ENCODE measurements at places on chromosomes 12 and 14. TPM values are rescaled to one million over a fixed set of nuclear protein-coding genes. Genes with fewer than 3 reads are reported as not detected.

GRCh38 chr14:51079085-51079484 is 15.8 kb downstream of the TRIM9 start:
- H3K36me3 ChIP-seq, result no peaks in the 10 kb centered on the region
- H3K27me3 ChIP-seq, result no peaks in the 10 kb centered on the region
- no peak overlapping the region for H3K27ac ChIP-seq
- no peaks in the 10 kb centered on the region for H3K4me1 ChIP-seq
- no peak for DNase-seq
- no peak overlapping the region for H3K4me3 ChIP-seq

DNA sequence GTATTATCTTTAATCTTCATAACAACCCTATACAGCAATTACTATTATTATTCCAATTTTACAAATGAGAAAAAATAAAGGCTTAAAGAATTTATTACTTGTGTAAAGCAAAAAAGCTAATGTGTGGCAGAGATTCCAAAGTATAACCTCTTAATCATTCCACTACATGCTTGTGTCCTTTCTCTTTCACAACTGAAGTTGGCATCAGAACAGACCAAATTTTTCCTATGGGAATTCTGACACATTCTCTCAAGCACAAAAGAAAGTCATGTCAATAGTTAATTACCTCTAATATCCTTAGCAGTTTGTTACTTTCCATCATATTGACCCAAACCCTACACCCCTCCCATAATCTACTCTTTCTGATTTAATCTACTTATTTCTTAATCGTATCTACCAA is 86.7 kb downstream of the BCL2L14 start:
- H3K4me1 ChIP-seq, result no peaks in the 10 kb centered on the region
- H3K27me3 ChIP-seq, result no peaks in the 10 kb centered on the region
- H3K36me3 ChIP-seq, result peaks cover 6% of the 10 kb centered on the region
- no peak for DNase-seq
- H3K27ac ChIP-seq, result no peak overlapping the region

GRCh38 chr12:2360630-2361170 is 307.9 kb downstream of the CACNA1C start:
- no peak overlapping the region for H3K27ac ChIP-seq
- no peaks in the 10 kb centered on the region for H3K4me1 ChIP-seq
- no peak for DNase-seq
- no peaks in the 10 kb centered on the region for H3K27me3 ChIP-seq

- no peak overlapping the region for H3K27ac ChIP-seq
- no peaks in the 10 kb centered on the region for H3K36me3 ChIP-seq
These were observed 131.5 kb upstream of the BCL2L14 start for GRCh38 chr12:11939223-11939622.

DNA sequence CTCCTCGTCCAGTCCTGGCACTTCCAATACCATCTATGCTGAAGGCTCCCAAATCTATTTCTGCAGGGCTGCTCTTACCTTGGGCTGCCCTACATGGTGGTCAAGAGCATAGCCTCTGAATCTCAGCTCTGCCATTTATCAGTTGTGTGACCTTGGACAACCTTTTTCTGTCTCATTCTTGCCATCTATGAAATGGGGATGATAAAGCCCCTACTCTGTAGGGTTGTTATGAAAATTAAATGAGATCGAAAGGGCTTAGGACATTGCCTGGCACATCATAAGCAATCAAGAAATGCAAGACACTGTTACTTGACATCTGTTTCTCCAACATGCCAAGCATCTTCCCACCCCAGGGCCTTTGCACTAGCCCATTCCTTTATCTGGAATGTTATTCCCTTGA is 45.5 kb upstream of the GPATCH2L start:
- no peak overlapping the region for H3K4me3 ChIP-seq
- H3K36me3 ChIP-seq, result no peaks in the 10 kb centered on the region
- no peak for DNase-seq
- no peak overlapping the region for H3K27ac ChIP-seq
- H3K4me1 ChIP-seq, result no peaks in the 10 kb centered on the region

- H3K36me3 ChIP-seq, result no peaks in the 10 kb centered on the region
- no peak overlapping the region for H3K4me3 ChIP-seq
- no peaks in the 10 kb centered on the region for H3K27me3 ChIP-seq
- no peaks in the 10 kb centered on the region for H3K4me1 ChIP-seq
- no peak for DNase-seq
These were observed 138.7 kb downstream of the ETV6 start for GRCh38 chr12:11787933-11788849.

GRCh38 chr14:89349171-89350008 is 67.6 kb downstream of the FOXN3 start:
- H3K4me3 ChIP-seq, result no peak overlapping the region
- H3K4me1 ChIP-seq, result no peaks in the 10 kb centered on the region
- H3K27ac ChIP-seq, result no peak overlapping the region
- no peaks in the 10 kb centered on the region for H3K27me3 ChIP-seq
- H3K36me3 ChIP-seq, result no peaks in the 10 kb centered on the region

Gene RNASE11
- total RNA-seq, result not detected

Gene MANSC4
- total RNA-seq, result not detected

Gene ANAPC7
- total RNA-seq, result 55.9 TPM

Gene ABCC9
- total RNA-seq, result 0.05 TPM

Gene REC8
- total RNA-seq, result 7.6 TPM

Gene NTF3
- not detected for total RNA-seq
